Right ventricle myocardium superior (tissue), 1 donor: ENCODE measurements at places on chromosomes 5 and 9. TPM values are rescaled to one million over a fixed set of nuclear protein-coding genes. Genes with fewer than 3 reads are reported as not detected.

The ZNF883 gene
- total RNA-seq, result 5.7 TPM

The NR6A1 gene
- 1.4 TPM for total RNA-seq

The PITX1 gene
- total RNA-seq, result not detected

The EQTN gene
- not detected for total RNA-seq

The PCDHB15 gene
- total RNA-seq, result 3.9 TPM

The INSL6 gene
- not detected for total RNA-seq

The MRPL36 gene
- 65.5 TPM for total RNA-seq

The ZDHHC11B gene
- 18.8 TPM for total RNA-seq

GRCh38 chr5:93874491-93874890, 133.1 kb upstream of the POU5F2 start:
- no peak for DNase-seq

GRCh38 chr5:150181766-150182545, 7.9 kb upstream of the SLC6A7 start:
- DNase-seq, result no peak

GRCh38 chr9:136865768-136866103, 372 bp downstream of the EDF1 start:
- DNase-seq, result no peak

DNA sequence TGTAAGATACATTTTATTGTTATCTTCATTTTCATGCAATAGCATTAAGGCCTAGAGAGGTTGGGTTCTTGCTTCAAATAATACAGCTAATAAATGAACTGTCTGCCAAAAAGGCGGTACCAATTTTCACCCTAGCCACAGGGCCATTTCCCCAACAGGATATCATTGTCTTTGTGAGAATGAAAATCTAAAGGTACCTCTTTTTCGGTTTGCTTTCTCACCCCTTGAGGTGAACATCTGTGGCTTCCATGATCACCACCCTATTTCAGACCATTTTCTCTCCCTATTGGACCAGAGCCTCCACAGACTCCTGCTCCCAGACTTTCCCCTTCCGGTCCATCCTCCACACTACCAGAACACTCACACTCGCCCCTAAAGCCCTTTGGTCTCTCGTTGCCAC, 60.2 kb downstream of the SFXN1 start:
- DNase-seq, result no peak

DNA sequence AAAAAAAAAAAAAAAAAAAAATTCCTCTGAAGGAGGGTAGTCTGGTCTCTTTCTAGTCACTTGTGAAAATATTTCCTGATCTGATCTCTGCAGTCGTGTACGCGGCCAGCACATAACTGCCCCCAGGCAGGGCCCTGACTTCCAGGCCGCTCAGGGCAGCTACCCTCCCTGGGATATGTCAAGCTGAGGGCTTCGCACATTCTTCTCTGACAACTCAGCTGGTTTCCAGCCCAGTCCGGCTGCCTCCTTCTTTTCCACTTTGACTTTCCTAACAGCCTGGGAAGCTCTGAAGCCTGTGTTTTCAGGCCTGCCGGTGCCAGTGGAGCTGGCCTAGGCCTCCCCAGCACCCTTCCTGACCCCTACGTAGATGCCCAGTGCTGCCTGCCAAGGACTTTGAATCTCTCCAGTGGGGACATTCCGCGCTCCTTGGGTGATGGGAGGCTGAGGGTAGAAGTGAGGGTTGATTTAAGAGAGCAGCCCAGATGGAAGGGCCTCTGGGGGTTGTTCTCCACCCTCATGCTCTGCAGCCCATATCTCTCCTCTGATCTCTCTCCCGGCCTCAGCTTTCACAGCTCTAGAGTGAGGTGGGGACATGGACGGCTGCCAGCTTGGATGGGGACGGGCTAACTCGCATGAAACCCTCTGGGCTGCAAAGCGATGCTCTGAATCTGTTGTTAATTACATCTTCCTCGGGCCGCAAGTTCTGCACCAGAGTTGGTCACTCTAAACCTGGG, 20.7 kb downstream of the COL5A1 start:
- peak; percentile 78 for DNase-seq

DNA sequence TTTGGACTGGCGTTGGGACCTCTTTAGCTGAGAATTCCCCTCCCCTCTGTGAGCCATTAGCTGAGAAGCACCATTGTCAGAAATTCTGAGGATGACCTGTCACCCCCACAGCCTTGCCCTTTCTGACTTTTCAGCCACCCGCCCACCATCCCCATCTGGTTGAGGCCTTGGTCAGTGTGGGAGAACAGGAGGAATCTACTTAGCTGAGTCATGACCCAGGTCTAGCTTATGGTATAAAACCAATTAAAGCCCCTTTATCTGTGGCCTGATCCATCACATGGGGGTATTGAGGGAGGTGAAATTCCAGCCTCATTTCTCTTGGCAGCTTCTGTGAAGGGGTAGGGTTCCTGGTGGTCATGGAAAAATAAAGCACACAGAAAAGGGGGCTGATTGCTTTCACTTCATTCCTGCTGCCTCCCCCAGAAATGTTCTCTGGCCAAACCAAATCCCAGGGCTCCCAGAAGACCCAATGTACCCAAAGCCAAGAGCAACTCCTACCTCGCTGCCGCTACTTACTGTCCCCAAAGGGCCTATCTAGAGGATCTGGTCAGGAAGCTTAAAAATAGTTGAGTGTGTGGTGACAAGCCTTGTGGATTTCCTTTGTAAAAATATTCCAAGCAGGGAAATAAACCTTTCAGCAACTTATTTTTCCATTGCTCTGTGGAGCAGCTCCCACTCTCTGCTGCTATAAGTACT, 174.8 kb upstream of the TNC start:
- no peak for DNase-seq

DNA sequence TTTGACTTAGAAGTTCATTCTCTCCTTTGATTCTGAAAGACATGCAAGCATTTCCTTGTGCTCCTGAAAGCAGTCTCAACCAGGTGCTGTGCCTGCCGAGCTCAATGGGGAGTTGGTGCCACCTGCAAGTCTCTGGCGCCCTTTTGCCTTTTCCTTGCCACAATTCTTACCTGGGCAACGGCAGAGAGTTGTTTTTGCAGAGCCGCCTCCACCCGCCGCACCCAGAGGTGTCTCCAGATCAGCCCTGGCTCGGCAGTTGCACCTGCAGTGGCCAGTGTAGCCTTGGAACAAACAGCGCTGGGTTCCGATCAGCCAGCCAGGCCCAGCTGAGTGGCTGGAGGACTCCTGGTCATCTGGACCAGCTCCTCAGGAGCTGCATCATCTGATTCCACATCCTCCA, 262.9 kb downstream of the IRX2 start:
- no peak for DNase-seq

- no peak for DNase-seq
Measured at GRCh38 chr5:172971482-172971881, 12.1 kb upstream of the ATP6V0E1 start.

GRCh38 chr9:113673726-113674125, 202.4 kb upstream of the ZNF618 start:
- DNase-seq, result no peak

GRCh38 chr9:93658184-93658925, 82.0 kb downstream of the PHF2 start:
- DNase-seq, result peak; percentile 25

- no peak for DNase-seq
Measured at GRCh38 chr5:36743891-36744772, 132.4 kb upstream of the NIPBL start.

DNA sequence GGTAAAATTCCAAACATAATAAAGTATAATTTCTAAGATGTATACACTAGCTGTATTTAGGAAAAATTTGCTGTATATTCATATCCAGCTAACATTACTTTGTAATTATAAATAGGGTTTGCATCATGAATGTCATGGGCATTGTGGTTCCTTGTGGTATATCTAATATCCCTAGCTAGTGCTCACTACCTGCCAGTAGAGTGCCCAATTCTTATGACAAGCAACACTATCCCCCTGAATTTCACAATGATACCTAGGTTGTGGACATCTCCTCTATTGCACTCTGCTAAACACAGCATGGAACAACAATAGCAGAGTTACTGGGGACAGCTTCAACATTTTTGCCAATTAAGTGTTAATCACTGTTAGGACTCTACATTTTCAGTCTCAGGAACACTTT, 1656.5 kb downstream of the EFNA5 start:
- DNase-seq, result no peak

DNA sequence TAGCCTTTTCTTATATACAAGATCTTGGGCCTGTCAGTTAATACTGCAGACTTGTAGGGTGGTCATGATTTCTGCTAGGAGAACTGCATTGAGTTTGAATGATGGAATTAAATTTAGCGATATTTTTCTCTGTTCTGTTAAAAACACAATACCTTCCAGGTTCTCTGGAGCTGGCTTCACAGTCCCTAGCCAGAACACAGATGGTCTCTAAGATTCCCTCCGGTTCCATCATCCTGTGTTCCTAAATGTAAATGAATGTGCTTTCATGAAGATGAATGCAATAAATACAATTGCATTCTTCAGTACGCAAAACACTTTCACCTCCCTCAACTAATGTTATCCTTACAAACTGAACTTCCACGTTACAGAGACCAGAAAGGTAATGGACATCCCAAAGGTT, 264.9 kb downstream of the ASTN2 start:
- no peak for DNase-seq

DNA sequence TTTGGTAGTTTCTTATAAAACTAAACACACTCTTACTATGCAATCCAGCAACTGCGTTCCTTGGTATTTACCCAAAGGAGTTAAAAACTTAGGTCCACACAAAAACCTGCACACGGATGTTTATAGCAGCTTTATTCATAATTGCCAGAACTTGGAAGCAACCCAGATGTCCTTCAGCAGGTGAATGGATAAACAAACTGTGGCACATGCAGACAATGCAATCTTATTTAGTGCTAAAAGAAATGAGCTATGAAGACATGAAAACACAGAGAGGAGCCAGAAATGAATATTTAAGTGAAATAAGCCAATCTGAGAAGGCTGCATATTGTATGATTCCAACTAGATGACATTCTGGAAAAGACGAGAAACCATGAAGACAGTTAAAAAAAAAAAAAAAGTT, 10.7 kb downstream of the WNK2 start:
- no peak for DNase-seq
